ENCODE measurements at places on chromosomes 6 and 20.

DNA sequence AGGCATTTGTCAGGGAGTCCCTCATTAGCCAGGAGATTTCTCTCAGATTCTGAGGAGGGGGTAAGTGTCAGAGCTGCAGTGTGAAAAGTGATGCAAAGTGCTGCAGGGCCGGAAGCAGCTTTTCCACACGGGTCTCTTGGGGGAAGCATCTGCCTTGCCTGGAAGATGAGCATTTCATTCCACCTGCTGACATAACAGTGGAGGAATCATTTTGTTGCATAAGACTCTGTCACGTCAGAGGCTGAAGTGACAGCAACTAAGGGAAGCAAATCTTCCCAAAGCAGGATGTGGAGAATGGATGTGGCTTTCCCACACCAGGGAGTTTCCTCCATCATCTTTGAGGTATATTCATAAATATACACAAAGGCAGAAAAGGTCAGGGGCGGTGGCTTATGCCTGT lies 22.8 kb downstream of the DCBLD1 start:
- no peak for DNase-seq

DNA sequence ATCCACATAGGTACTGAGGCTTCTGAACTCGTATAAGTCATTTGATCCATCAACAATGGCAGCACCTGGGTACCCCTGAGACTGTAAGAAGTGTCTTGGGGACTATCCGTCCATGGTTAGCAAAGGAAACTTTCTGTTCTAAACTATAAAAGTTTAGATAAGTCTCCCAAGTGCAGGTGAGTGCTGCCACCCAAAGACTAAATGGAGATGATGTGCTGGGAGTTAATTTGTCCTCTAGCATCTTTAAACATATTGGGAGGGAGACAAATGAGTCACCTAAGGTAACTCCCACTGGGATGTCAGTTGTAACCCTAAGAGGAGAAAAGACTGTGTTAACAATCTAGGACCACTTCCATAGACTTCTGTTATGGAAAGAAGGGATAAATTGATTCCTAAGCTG lies 6.2 kb downstream of the BEND6 start:
- no peak for DNase-seq

- no peak for DNase-seq
These were observed 79.4 kb downstream of the FOXO3 start for GRCh38 chr6:108640104-108640503.

DNA sequence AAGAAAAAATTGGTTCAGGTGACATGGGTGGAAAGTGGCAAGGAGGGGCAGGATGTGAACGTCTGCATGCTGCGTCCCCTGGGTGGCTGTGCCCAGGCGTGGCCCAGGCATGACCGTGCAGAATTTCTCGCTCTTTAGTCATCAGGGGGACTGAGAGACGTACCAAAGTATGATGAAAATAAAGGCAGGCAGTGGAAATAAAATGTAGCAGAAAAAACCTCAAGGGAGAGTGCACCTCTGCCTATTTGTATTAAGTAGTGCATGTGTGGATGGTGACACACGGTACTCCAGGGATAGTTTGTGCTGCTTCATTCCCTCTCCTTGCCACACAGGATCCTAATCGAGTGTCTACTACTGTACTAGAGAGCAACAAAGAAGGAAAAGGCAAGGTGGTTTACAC lies 81.1 kb downstream of the ATP9A start:
- no peak for DNase-seq

DNA sequence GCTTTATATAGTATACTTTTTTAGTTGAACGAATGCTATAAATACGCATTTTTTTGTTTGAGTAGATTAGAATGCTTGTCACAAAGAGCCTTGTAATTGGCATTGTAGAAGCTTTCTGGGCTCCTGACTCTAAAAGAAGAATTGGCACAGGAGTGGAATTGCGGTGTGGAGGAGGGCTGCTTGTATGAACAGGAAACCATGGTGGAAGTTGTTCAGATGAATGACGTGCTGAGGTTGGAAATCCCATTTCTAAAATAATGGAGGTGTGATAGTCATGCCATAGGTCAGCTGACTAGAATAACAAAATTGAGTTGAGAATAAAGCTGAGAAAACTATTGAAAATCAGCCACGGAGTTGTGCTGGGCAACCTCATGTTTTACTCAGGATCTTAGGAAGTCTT lies 174.9 kb downstream of the QKI start:
- DNase-seq: no peak

DNA sequence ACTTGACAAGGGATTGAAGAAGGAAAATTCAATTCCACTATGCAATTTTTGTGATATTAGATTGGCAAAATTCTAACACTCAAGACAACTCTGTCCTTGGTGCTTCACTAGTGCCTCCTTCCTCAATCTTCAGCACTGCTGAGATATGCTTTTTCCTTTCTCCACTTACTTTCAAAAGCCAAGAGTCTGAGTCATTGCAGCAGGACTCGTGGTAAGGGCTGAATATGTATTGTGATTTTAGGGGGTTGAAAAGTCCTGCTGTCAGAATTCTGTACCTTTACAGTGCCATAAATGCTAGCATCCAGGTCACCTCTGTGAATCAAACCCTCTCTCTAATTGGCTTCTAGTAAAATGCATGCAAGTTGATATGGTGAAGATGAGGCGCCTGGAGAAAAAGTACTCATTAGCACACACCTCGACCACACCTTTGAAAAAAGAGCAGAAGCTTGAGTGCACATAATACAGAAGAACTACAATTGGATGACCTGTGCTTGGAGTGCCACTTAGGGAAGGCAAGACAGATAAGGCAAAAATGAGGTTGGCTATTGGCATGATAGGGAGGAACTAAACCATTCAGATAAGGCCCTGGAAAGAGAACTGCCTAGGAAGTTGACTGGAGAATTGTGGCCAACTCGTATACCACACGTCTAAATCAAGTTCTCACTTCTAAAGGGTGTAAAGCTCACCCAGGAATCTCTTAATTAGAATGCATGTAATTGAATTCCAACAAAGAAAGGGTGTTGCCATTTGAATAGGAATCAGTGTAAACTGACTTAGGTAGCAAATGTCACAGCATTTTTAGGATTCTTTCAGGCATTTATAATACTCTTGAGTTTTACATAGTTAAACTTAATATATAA lies 43.6 kb upstream of the FAM83B start:
- no peak for DNase-seq

GRCh38 chr6:155162682-155163081 lies 101.1 kb upstream of the CLDN20 start:
- DNase-seq: no peak

DNA sequence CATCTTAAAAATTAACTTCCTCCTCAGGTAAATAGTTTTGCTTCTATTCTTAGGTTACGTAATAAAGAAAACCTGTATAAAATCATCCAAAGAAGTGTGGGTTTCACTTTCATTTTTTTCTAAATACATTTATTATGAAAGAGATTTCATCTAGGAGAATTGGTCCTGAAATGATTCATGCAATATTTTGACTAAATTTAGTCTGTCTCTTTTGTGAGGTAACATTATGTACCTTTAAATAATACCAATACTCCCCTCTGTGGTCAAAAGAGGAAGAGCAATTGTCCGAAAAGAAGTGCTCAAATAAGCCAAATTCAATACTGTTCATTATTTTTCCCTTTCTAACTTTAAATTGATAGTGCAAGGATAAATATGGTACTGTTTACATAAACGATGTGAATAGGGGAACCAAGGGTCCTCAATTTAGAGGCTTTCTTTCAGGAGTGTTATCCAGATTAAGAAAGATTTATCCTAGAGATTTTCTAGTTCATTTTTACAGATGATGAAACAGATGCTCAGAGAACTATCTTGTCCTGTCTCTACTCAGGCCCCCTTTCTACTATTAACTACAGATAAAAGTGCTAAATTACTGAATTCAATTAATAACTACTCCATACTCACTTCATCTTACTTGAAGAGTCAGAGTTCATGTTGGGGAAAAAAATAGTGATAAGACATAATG lies 26.2 kb downstream of the CYP39A1 start:
- no peak for DNase-seq

DNA sequence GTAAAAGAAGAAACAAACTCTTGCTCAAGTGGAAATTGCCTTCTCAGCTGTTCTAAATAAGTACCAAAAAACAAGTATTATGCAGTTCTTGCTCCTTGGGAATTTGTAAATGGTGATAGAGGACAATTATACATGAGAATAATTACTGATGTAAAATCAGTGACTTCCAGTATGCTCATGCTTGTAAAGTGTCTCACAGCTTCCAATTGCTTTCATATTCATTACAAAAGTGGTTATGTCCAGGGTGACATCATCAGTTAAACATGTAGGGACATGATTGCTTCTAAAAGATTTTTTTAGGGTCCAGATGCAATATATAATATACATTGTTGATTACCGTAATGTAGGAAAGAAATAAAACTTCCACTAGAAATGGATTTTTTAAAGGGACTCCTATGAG lies 122.8 kb upstream of the B3GAT2 start:
- DNase-seq: no peak

DNA sequence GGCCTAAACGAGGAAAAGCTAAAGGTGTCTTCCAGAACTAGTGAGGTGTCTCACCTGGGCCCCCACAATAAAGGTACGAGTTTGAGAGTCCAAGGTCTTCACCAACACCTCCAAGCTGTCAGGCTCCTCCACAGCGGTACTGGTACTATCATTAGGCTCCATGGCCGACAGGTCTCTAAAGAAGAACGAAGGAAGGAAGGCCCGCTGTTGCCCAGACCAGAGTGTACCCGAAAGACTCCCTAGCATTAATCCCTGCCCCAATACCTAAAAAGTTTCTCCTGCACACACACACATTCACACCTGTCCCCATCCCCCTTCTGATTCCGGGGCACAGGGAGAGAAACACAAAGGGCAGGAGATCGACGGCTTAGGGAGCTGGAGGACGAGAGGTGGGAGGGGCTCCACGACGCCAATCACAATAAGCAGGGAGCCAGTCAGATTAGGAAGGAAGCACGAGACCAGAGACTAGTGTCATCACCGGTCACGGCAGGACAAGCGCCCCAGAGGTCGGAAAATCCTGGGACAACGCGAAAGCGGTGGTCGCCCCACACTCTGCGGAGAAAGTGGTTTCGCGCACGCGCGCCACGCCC lies 764 bp downstream of the BAG6 start:
- DNase-seq: peak; percentile 67

GRCh38 chr6:125919618-125920017 lies 37.0 kb upstream of the HINT3 start:
- no peak for DNase-seq

GRCh38 chr6:184161-184700 lies 108.1 kb upstream of the DUSP22 start:
- no peak for DNase-seq

DNA sequence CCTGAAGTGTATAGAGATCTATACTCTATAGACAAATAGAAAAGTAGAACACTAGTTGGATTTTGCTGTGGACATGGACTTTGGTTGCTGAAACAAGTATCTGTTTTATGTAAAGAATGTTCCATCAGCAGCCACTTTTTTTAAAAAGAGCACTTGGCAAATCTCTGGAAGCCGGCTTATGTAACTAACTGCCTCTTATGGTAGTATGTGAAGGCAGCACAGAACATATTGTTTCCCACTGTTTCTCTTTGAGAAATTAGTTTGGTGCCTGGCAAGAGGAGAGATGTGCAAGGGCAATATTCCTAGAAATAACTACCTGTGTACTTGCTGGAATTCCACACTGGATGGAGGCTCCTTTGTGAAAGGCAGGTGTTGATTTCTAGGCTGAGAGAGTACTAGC lies 242.3 kb upstream of the PREP start:
- DNase-seq: no peak
